ENCODE measurements at places on chromosomes 7 and 10.
A peak's percentile ranks its signal among the peaks of the same experiment; 100 is the strongest.

GRCh38 chr10:122786269-122786668, 59.4 kb downstream of the CUZD1 start:
- DNase-seq, result no peak

- no peak for DNase-seq
These were observed 490.0 kb upstream of the LRRN3 start for GRCh38 chr7:110600956-110601355.

- DNase-seq, result no peak
These were observed 218.2 kb downstream of the MGMT start for GRCh38 chr10:129685271-129685670.

GRCh38 chr10:132420981-132421846, 24.2 kb downstream of the PWWP2B start:
- DNase-seq, result no peak

- peak; percentile 47 for DNase-seq
These were observed 930 bp downstream of the GARIN1A start for GRCh38 chr7:128672927-128673517.

- no peak for DNase-seq
These were observed 334.4 kb downstream of the ADARB2 start for GRCh38 chr10:1402816-1403507.

DNA sequence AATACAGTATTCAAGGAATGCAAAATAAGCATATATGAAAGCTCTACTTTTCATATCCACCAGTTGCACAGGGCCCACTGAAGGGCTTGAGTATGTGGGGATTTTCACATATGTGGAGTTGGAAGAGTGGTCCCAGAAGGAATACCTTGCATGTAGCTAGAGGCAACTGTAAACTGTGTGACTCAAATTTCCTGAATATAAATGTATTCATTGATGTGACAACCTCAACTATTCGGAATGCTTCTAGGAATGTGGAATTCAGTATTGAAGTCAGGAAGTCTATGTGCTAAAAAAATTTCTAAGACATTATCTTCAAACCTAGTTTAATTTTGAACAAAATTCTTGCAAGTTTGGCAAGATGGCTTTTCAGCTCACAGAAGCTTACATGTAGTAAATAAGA, 695.5 kb upstream of the SEMA3D start:
- no peak for DNase-seq

DNA sequence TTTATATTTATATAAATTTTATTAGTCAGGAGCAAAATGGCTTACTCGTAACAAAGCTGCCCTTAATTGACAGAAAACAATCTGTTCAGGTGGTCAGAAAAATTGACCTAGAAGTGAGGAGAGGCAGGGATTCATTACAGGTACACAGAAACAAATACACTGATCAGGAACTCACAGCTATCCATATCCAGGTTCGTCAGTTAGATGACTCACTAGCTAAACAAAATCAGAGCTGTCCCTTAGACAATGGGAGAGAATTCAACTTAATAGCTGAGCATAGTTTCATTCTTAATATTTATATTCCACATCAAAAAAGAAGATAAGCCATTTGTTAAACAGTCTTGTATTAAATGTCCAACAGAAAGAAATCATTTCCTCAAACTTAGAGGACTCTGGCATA, 41.7 kb downstream of the HYCC1 start:
- no peak for DNase-seq

- no peak for DNase-seq
These were observed 55.0 kb downstream of the SORBS1 start for GRCh38 chr10:95506056-95506737.

- no peak for DNase-seq
These were observed 3.3 kb downstream of the PLXDC2 start for GRCh38 chr10:19819419-19820033.

- DNase-seq, result no peak
These were observed 12.6 kb downstream of the FGF8 start for GRCh38 chr10:101763141-101763846.

- DNase-seq, result no peak
These were observed 1195.8 kb downstream of the SORCS1 start for GRCh38 chr10:105968666-105969065.

- DNase-seq, result no peak
These were observed 3.2 kb downstream of the ZNF316 start for GRCh38 chr7:6640246-6640721.

- DNase-seq, result no peak
These were observed 427.4 kb downstream of the SORCS3 start for GRCh38 chr10:105068497-105068896.

DNA sequence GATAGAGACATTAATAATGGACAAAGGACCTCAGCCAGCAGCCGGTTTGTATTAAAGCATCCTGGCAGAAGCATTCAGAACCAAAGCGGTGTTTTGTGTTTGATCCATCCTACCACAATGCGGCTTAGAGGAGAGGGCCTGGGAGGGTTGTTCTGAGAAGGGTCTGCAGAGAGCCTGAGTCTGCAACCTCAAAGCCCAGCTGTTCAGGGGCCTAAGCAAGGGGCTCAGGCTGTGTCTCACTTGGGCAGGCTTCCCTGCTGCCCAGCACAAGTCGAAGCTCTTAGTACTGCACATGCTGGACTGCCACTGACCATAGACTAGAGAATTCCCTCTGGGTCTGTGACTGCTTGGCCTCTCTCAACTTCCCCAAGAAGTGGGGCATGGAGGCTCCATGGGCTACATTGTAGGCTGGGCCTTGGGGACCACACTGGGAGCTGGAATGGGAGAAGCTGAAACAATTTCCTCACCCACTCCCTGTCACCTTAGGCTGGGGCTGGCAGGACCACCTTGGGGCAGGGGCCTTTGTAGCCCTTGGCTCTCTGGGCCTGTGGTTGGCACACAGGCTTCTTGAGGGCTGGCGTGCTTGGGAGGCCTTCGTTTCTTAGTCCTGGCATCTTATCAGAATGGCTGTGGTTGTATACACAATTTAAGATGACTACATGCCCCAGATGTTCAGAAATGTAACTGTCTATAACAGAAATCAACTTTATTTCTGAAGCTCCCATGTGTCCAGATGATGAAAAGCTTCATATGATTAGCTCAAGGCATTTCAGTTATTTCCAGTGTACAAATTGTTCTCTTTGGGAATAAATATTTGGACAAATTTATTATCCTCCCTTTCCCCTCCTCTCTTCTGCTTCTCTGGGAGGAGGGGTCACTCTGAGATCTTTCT, 44.5 kb downstream of the LRRC18 start:
- no peak for DNase-seq

GRCh38 chr7:41147606-41148485, 555.0 kb downstream of the INHBA start:
- no peak for DNase-seq

DNA sequence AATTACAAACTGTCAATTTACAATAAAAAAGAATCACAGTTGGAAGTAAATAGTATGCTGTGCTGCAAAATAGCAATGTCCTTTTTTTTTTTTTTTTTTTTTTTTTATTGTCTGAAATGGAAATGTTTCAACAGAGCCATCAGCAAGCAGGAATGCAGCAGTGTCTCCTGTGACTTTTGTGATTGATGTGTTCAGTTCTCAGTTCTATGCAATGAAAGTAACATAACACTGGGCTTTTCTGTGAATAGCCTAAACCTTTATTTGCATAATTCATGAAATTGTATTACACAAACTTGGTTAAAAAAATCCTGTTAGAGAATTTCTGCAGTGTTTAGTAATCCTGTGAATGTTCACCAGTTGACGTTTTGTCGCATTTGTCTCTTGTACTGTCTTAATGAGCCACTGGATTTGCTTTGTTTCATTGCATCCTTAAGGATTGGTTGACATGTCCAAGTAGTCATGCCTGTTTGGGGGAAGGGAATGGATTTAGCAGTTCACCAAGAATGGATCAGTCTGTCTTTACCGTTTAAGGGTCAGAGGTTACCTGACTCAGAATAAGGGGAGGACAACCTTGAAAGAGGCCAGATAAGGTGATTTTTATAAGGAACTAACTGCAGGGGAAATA, 192.7 kb downstream of the MLLT10 start:
- DNase-seq, result no peak

DNA sequence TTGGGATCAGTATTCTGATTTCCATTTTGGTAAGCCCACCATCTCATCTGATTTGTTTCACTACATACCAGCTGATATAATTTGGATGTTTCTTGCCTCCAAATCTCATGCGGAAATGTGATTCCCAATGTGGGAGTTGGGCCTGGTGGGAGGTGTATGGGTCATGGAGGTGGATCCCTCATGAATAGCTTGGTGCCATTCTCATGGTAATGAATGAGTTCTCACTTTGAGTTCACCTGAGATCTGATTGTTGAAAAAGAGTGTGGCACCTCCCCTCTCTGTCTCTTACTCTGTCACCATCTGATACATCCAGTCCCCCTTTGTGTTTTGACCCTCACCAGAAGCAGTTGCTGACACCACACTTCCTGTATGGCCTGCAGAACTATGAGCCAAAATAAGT, 347.3 kb downstream of the ARL4A start:
- no peak for DNase-seq

DNA sequence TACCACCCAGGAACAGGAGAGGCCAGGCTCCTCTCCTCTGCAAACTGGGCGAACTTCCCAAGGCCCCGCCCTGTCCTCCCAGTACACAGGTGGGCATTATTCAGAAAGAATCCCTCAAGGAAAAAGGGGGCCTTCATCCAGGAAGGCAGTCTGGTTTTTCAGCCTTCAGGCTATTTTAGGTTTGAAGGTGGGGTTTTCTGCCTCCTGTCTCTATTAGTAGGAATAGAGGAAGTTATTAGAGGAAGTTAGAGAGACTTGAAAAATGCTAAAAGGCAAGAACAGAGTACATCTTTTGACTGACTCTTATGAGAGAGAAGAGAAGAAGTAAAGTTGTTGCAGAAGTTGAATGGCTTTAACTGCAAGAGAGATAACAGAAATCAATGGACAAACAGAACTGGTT, 250.9 kb upstream of the SORCS1 start:
- DNase-seq, result no peak

GRCh38 chr10:121409466-121410104, 188.7 kb downstream of the FGFR2 start:
- no peak for DNase-seq

GRCh38 chr10:78062296-78062695, 28.6 kb downstream of the RPS24 start:
- no peak for DNase-seq

GRCh38 chr10:33087922-33088321, 129.9 kb upstream of the ITGB1 start:
- no peak for DNase-seq

- DNase-seq, result no peak
These were observed 9.9 kb downstream of the CLDN12 start for GRCh38 chr7:90413185-90413528.

- DNase-seq, result no peak
These were observed 407.7 kb downstream of the SH2D4B start for GRCh38 chr10:80945264-80945880.

DNA sequence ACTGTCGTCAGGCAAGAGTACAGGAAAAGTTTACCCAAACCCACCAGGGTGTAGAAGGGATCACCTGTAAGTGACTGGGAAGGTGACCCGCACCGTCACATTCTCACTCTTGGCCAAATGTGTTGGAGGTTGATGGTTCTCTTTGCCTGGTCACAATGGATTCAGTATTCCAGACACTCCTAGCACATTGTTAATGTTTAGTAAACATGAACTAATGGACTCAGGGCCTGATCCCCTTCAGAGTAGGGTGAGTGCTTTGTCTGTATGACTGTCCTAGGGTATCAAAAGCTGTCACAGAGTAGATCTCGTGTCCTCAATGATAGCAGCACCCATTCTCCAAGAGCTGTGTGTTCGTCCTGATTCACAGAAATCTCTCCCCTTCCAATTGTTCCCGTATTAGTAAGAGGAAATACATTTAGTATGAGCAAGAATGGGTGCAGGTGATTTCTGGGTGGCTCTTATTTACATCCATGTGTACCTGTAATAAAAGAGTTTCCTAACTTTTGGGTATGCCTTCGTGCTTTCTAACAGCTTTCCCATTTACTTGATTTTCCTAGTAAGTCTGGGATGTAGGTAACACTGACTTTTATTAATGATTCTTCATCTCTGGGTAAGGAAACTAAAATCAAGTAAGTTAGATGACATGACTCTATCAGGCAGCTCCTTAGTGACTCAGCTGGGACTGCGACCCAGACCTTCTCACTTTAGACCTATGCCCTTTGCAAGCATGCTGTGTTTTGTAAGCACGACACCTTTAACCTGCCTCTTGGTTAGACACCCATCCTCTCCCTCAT, 4.7 kb downstream of the EEPD1 start:
- DNase-seq, result no peak

- no peak for DNase-seq
These were observed 189.5 kb upstream of the CDC14C start for GRCh38 chr7:48734695-48735406.

- no peak for DNase-seq
These were observed 136.4 kb downstream of the CDC14C start for GRCh38 chr7:49060743-49061142.

GRCh38 chr7:16670021-16670420, 24.0 kb downstream of the BZW2 start:
- DNase-seq, result no peak

- peak; percentile 37 for DNase-seq
These were observed 26.9 kb downstream of the RAMP3 start for GRCh38 chr7:45184326-45185027.

- DNase-seq, result no peak
These were observed 247.4 kb upstream of the ETV1 start for GRCh38 chr7:14236834-14237233.

DNA sequence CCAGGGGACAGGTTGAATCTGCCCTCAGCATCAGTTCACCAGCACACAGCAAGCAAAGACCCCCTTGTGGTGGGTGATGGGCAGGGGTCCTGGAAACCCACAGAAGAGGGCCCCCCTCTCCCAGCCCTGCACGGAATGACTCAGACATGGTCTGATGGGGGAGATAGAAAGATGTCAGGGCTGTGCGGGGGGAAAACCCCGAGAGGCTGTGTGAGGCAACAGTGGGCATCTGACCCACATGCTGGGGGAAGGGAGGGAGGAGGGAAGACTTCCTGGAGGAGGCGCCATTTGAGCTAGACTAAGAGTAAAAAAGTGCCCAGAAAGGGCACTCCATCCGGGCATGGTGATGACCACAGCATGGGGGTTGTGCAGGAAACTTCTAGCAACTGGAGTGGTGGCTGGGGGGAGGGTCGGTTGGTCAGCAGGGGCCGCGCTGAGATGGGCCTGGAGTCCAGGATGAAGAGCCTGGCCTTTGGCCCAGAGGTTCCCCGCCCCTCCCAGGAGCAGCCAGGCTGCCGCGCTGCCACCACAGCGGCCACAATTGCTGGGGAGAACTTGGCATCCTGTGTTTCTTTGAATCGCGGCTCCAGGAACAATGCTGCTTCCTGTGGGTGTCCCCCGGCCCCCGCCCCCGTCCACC, 2.5 kb downstream of the LFNG start:
- no peak for DNase-seq

DNA sequence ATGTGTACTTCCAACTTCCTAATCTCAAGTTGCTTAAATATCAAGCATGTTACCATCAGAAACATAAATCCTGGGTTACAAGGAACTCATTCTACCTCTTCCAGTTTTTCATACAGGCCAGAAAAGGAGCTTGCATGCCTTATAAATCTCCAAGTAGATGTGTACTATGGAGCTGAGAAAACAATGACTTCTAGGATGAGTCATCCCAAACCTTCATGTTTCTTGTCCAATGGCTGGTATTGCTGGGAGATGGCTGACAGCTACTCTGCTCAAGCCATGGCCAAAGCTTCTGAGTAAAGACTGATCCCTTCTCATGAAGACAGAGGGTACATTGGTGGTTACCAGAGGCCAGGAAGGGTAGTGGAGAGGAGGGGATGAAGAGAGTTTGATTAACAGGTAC, 8.6 kb downstream of the RAPGEF5 start:
- DNase-seq, result no peak

GRCh38 chr7:68020102-68020501, 1023.5 kb downstream of the TYW1 start:
- no peak for DNase-seq
